ENCODE measurements at places on chromosomes 7 and 10.

DNA sequence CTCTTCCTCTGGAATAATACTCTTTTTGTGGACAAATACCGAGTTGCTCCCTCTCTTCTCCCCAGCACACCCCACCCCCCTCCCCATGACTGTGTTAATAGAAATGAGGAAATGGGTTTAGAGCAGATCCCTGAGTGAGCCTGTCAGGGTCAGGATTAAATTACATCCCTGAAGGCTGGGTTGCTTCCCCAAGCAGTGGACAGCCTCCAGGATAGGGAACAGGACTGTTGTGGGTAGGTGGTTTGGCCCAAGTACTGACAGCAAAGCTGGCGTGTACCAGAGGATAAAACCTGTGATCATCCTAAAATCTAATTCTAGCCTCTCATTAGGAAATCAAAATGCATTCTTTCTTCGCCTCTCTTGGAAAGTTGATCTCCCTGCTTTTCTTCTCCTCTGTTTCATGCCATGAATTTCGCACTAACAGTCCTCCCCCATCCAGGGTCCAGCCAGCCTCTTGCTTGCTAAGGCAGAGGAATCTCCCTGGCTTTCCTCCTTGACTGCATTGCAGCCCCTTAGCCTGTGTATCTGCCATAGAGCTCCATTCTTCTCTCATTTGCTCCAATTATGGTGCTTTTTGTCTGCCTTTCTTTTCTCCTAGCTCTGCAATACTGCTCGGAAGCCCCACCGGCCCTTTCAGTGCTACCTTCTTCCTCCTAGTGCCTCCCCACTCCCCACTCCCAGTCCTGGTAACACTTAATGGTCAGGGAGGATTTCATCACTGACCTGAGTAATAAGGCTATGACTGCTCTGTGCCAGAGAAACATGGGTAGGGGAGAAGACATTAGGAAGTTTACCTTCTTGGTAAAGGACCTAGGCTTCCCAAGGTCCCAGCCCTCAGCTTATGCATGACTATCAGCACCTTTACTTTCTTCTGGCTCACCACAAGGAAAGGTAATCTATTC is 8.4 kb downstream of the LRRC4 start:
- DNase-seq = peak; percentile 77
- peaks cover 65% of the 10 kb centered on the region for H3K4me1 ChIP-seq
- peak overlapping the region; percentile 96 for H3K27ac ChIP-seq
- H3K4me3 ChIP-seq = no peak overlapping the region
- H3K27me3 ChIP-seq = no peaks in the 10 kb centered on the region

DNA sequence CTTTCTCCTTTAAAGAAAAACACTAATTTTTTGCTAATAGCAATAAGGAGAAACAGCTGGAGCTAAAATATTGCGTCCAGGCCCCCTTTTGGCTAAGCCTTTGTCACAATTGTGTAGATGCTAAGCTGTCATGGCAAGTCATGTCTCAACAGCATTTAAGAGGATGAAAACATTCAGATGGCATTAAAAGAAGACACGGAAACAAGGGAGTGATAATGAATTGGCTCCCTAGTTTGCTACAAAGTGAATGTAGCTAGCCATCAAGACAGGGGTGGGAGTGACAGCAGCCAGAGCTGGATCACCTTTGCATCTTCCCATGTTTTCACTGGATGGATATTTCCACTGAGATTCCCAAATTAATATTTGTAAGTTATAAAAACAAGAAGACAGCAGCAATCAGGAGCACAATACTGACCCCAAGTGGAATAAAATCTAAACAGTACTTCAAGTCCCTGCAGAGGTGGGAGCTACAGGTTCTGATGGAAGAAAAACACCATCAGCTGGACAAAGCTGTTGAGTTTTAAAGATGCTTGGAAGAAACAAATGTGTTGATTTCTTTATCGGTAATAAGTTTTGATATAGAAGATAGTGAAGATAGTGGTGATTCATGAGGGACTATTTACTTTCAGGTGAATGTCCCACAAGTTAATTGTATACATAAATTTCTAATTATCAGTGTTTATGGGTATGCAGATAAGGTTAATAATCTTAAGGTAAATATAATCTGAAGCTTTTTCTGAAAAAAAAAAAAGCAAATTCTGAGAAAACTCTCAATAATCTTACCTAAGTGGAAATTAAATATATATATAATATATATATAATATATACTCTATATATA is 129.4 kb downstream of the SLC16A9 start:
- no peak overlapping the region for H3K4me3 ChIP-seq
- H3K36me3 ChIP-seq = no peaks in the 10 kb centered on the region
- H3K27me3 ChIP-seq = no peaks in the 10 kb centered on the region
- peaks cover 21% of the 10 kb centered on the region for H3K4me1 ChIP-seq

DNA sequence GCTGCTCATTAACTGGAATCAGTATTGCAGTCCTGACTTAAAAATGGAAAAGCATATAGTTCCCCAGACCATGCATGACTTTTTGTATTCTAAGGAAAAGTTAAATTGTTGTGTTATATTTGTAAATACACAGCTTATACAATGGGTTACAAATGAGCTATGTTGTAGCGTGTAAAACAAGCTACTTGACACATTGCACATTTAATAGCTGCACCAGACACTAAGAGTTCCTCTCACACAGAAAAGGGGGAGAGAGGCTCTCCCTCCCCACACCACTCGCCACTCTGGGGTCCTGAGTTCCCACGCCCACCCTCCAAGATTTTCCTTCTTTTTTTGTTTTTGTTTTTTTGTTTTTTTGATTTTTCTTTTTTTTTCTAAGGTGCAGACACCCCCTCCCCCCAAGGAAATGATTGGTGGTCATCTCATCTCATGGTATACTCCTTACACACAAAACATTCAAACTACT is 6.3 kb downstream of the KLF6 start:
- DNase-seq = no peak
- peaks cover 65% of the 10 kb centered on the region for H3K4me1 ChIP-seq
- H3K27ac ChIP-seq = peak overlapping the region; percentile 98
- H3K4me3 ChIP-seq = peak overlapping the region; percentile 96
- H3K36me3 ChIP-seq = peaks cover 64% of the 10 kb centered on the region

DNA sequence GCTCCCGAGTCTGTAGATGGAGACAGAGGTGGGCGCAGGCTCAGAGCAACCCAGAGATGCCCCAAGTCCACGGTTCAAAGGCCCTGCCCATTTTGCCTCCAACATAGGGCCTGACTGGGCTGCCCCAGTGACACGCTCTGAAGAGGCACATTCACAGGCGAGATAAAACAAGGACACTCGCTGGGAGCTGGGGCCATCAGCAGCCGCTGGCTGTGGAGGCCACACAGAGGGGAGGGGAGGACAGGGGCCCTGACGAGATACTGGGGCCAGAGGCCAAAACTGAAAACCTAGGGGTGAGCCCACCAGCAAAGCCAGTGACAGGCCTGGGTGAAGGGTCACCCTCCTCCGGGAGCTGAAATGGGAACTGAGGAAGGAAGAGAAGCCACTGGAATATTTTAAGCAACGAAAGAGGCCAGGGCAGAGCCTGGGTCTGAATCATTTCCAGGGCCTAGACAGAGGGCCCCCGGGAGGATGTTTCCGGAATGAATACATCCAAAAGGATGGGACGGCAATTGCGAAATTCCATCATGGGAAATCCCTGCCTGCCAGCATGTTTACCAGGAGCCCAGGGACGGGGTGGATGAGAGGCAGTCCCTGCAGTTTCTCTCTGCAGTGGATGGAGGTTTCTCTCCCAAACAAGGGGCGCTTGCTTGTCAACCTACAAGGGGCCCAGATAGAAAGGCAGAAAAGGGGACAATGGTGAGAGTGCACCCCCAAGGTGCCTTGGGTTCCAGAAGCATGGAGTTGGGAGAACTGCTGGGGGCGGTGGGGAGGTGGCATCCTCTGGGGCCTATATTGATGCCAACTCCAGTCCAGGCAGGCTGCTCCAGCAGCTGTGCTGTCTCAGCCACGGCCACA is 29.0 kb upstream of the HSPA12A start:
- peaks cover 33% of the 10 kb centered on the region for H3K4me1 ChIP-seq
- no peaks in the 10 kb centered on the region for H3K27me3 ChIP-seq
- H3K4me3 ChIP-seq = no peak overlapping the region
- H3K36me3 ChIP-seq = no peaks in the 10 kb centered on the region
- peak; percentile 86 for DNase-seq

GRCh38 chr7:48742079-48742798 is 182.1 kb upstream of the CDC14C start:
- peaks cover 8% of the 10 kb centered on the region for H3K27me3 ChIP-seq
- no peaks in the 10 kb centered on the region for H3K36me3 ChIP-seq
- no peaks in the 10 kb centered on the region for H3K4me1 ChIP-seq
- no peak overlapping the region for H3K27ac ChIP-seq
- DNase-seq = no peak

DNA sequence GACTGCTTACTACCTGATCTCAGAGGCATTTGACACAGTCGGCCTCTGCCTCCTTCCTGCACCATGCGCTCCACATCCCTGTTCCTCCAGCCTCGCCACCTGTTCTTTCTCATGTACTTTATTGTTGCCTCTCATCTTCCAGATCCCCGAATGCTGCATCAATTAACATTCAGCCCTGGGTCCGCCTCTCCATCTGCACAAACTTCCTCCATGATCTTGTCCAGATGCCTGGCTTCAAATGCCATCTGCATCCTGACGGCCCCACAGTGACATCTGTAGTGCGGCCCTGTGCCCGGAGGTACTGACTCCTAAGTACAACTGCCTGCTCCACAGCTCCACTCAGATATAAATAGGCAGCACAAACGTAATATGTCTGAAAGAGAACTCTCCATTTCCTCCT is 51.2 kb upstream of the STK17A start:
- no peaks in the 10 kb centered on the region for H3K36me3 ChIP-seq
- peaks cover 13% of the 10 kb centered on the region for H3K4me1 ChIP-seq
- no peak overlapping the region for H3K27ac ChIP-seq
- no peak for DNase-seq

DNA sequence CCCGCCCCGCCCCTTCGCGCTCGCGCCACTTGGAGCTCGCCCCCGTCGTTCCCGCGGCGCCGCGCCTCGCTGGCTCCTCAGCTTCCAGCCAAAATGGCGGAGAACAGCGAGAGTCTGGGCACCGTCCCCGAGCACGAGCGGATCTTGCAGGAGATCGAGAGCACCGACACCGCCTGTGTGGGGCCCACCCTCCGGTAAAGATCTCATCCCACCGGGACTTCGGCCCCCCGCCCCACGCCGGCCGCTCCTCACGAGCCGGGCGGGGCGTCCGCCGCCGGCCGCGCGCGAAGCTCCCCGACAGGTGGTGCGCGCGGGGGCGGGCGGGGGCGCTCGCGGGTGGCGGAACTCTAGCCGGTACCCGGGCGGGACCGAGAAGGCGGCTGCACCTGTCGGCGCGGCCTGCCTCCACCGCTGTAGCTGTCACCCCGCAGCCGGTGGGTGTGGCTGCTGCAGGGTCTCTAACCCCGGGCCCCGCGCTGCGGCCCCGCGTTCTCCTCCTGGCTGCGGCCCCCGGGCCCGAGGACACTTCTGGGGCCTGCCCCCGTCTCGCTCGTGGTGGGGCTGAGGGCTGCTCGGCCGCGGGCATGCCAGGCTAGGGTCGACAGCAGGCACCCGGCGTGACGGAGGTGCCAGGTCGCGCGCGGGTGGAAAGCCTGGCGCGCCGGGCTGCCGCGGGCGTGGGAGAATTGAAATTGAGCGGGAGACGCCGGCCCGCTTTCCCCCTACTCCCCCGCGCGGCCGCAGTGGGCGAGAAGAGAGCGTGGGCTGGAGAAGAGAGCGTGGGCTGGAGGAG is at the start of gene EXOC6:
EXOC6 (plus strand) TSS at position 80 of the 793 bp plus-strand sequence; CDS start at position 94, 14 bp downstream.
- no peaks in the 10 kb centered on the region for H3K27me3 ChIP-seq
- peak within 1 kb of the TSS; percentile 59 for H3K27ac ChIP-seq
- peak within 1 kb of the TSS; percentile 93 for H3K4me3 ChIP-seq
- H3K36me3 ChIP-seq = no peaks in the 10 kb centered on the region
- peaks cover 24% of the 10 kb centered on the region for H3K4me1 ChIP-seq

All from PC-3 (cell line).